Omental fat pad (tissue), 4 donors: ENCODE measurements at places on chromosomes 12 and 14.

DNA sequence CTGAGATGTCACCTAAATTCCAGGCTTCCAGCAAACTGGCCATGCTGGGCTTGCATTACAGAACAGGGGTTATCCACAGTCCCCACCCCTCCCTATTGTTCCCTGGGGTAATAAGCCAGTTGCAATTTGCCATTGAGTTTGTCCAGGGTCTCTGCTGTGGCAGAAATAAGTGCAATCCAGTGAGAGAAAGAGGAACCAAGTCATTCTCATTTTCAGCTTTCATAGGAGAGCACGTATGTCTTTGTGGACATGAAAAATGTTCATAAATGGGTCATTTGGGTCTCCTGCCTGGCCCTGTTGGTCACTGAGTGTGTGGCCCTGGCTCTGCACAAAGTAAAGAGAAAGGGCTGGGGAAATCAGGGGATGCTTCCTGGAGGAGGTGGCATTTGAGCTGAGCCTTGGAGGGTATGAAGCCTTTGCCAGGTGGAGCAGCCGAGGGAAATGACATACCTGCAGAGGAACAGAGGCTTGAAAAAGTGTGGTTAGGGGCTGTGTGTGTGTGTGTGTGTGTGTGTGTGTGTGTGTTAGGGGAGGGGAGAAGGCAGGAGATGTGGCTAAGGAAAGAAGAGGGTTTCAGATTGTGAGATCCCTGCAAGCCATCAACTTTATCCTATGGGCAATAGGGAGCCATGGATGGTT lies 29.3 kb downstream of the CMKLR1 start:
- DNase-seq: no peak

DNA sequence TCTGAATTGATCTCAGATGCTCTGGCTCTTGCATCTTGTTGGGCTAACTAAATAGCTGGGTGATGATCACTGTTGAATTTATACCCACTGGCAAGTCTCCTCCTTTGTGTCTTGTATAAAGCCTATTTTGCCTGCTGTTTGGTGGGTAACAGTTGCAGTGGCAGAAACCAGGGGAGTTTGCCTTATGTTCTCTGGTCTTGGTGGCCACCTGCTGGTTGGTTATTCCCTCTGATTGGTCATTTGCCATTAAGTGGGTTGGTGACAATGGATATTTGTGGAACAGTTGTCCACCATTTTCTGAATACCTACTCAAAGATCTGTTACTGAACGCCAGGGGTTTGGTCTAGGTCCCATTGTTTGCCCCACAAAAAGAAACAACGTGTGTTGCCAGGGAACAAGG lies 52.1 kb downstream of the AVPR1A start:
- no peak for DNase-seq

DNA sequence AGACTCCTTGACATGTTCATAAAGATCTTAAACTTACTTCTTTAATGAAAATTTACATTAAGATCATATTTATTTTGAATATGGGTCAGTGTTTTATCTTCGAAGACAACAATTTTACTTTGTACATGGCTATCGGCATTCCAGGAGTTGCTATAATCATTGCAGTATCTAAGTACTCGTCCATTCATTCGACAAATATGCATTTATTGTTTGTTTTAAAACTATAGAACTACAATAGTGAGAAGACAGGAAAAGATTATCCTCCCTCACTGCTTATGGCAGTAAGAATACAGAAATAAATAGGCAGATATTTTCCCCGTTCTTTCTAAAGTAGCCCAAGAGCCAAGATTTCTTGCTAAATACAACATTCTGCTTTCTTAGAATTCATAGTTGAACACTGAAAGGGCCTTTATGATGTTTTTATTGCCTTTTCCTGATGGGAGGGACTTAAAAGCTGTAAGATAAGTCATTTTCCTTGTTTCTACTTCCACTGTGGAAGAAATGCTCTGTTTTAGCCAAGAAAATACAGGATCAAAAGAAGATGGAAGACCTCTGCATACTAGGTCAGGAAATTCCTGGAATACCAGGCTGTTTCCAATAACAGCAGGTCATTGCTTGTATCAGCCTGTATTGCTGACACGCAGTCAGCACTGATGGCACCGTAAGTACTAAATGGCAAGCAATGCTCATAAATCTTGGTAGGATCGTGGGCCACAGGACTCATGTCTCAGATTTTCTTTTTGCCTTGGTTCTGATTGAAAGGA lies 521.0 kb upstream of the ATP2B1 start:
- no peak for DNase-seq

DNA sequence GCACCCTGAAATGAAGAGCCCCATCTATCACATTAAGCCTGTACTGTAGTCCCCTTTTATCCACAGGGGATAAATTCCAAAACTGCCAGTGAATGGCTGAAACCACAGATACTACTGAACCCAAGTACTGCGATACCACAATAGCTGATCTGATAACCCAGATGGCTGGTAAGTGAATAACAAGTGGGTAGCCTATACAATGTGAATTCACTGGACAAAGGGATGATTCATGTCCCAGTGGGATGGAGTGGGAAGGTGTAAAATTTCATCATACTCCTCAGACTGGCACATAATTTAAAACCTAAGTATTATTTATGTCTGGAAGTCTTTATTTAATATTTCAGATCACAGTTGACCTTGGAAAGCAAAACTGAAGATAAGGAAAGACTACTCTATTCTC lies 201.3 kb downstream of the GPHN start:
- DNase-seq: no peak

GRCh38 chr12:94271351-94271750 lies 123.0 kb downstream of the PLXNC1 start:
- no peak for DNase-seq

- DNase-seq: no peak
Measured at GRCh38 chr12:67661311-67662021, 12.9 kb downstream of the DYRK2 start.
